ENCODE measurements at places on chromosomes 6 and 20.

- peak; percentile 38 for DNase-seq
Observed at GRCh38 chr20:38633577-38634093, 32.0 kb downstream of the ARHGAP40 start.

GRCh38 chr6:39870950-39871349, 63.3 kb downstream of the MOCS1 start:
- no peak for DNase-seq

GRCh38 chr6:108585921-108586536, 25.3 kb downstream of the FOXO3 start:
- DNase-seq, result peak; percentile 49

DNA sequence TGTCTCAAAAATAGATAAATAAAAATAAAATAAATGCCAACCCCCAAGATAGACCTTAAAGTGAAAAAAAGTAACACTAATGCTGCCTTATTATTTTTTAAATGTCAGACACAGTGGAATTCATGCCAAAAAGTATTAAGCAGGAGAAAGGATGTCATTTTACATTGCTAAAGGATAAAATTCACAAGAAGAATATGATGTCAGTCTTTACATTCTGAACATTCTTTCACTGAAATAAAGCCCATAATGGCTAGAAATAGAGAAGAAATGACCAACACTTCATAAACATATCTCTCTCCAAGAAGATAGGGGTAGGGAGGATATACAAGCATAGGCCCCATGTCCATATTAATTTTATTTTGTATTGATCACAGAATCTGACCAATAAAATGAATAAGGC, 47.4 kb downstream of the SLC23A2 start:
- DNase-seq, result peak; percentile 38

DNA sequence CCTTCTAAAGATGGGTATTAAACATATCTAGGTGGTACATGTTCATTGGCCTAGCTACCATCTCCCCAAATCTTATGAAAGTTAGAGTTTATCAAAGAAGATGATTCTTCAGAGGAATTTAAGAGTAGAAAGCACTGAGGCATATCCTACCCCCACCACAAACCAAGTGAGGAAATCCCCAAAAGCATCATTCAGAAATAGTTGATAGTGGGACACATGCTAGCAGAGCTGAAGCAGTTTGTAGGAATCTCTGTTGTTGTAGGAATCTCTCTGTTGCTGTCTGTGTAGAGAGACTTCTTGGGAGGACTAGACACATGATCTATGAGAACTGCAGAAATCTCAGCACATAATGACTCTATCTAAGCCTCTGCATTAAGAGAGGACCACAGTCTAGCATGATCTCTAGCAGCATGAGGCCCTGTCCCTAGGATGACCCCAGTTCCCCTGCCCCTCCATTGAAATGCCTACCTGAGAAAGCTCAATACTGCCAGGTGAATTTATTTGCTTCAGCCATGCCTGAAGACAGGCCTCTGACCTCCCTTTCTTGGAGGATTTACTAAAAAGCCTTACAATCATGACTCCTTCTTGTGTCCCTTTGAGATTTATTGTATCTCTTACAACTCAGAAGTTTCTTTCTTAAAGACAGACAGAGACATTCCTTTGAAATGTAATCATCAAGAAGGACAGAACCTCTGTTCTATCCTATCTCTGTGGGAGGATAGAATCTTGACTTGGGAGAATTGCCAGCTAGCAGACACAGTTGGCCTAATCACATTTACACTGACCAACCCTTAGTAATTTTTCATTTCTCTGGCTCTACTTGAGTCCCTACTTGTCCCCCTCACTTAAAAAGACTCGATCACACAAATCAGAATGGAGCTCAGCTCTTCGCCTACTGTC, 582.4 kb downstream of the PHF3 start:
- DNase-seq, result peak; percentile 63

GRCh38 chr20:48797275-48797825, 30.4 kb downstream of the PREX1 start:
- DNase-seq, result no peak

DNA sequence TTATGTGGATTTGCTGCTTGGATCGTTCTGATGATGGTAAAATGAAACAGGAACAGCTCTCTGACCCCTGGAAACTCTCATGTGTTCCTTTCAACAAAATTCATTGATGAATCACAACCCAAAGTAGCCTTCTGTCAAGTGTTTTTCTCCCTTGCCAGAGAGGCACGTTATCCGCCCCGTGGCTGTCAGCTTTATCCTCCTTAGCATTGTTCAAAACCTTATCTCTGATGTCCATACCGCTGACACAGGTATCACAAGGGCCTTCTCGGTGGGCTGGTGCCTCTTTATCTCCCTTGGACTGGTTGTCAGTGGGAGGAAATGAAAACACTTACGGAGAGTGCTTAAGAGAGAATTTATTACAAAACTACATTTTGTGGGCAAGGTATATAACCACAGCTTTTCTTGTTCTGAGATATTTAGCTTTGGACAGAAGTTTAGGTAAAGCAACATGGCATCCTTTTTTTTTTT, 84.9 kb downstream of the TIAM2 start:
- DNase-seq, result no peak

Data from fibroblast of skin of back (primary cell).